ENCODE measurements at places on chromosomes 3 and 15.
A peak's percentile ranks its signal among the peaks of the same experiment; 100 is the strongest.

DNA sequence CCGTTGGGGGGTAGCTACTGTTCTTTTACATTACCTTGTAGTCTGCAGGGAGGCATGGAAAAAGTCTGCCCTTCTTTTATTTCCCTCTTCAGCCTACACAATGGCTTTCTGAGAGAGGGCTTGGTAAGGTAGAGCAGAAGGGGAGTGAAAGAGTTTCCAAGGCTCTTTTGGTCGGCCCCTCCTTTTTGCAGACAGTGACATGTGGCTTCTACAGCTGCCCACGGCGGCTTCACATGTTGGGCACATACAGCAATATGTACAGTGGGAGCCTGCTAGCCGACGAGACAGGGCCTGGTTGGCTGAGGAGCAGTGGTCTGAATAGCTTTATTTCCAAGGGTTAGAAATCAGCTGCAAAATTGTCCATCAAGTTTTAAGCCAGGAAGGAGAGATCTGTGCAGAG lies 4.0 kb downstream of the INAFM2 start:
- no peak for DNase-seq

DNA sequence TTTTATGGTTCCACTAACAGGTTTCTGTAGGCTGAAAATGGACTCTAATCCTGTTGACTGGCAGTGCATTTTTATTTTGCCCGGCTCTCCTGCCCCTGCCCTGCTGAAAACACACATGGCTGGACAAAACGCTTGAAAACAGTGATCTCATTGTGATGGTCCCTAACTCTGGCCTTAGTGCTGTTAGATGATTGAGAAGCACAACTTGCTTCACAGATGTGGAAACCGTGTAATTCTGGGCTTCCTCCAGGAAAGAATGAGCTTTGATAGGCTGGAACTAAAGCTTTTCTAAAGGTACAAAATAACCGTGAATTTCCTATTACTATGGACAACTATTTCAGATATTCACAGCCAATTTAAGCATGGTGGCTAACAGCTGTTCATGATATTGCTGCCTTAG lies 121.4 kb downstream of the VGLL3 start:
- DNase-seq: no peak

GRCh38 chr3:42497009-42497731 lies 5.3 kb upstream of the VIPR1 start:
- DNase-seq: peak; percentile 26

DNA sequence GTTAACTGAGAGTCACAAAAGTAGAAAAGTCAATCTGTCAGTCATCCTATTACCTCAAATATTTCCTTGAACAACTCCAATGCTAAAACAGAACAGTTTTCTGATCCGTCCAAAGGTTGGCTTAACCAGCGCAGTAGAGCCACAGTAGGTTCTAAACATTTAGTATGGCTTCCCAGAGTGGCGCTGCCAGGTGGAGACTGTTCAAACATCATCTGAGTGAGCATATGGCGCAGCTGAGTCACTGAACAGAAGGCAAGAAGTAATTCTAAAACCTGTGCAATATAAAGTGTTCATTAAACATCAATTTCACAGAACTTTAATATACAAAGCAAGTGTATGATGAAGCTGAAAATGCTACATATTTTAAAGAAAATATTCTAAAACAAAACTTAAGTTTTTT lies 19.9 kb downstream of the CIP2A start:
- no peak for DNase-seq

DNA sequence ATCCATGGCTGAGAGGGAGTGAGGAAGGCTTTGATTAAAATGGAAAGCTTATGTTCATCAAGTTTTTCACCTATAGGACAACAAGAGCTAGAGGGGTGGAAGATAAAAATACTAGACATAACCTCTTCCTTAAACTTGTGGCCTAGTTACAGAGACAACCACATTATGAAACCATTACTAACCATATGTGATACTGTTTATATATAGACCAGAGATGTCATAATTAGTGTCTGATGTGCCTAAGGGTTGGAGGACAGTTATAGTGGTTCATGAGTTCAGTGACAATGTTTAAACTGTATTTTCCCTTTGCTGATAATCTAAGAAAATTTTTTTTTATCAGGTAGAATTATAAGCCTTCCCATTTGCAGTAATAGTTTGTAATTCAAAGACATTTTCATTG lies 23.7 kb downstream of the PHLDB2 start:
- no peak for DNase-seq

DNA sequence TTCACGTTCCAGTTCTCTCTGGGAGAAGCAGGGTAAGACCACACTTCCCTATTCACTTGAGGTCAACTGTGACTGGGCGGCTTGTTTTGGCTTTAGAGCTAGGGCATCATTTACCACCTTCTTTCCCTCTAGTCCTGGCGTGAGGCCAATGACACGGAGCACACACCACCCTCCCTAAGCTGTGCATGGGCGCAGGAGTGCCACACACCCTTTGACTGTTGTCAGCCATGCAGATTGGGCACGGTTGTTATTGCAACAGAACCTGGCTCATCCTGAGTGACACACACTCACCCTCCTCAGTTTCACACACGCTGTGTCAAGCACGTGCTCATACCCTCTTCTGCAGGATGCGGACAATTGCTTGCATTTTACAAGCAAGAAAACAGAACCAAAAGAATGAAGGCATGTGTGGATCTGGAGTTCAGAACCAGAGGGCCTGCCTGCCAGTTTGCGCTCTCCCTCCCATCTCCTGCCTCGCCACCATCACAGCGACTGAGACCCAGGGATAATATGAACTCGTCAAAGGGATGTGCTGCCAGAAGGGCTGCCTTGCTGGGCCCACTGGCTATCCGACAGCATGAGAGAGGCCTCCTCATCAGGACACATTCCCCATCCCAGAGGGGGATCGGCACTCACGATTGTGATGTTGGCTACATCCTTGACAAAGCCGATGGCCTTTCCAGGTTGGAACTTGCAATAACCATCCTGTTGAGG lies 17.6 kb downstream of the CTSH start:
- DNase-seq: no peak

DNA sequence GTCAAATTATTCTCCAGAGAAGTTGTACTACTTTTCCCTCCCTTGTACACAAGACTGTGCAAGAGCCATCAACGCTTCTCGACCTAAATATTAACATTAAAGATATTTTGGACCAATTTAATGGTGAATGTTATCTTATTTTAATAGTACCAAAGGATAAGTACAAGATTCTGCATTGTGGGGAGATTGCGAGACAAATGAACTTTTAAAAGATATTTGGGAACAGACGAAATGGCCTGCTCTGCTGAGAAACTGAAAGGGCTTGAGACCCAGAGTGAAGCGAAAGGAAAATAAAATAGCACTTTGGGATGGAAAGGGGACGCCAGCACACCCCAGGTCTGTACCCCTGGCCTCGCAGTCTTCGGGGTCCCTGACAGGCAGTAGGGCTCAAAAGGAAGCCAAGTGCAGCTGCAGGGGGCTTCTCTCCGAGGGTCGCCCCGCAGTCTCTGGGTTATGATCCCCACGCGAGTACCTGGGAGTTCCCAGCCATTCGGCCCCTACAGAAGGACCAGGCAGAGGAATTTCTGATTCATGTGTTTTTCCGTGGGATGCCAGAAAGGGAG lies 97.6 kb upstream of the VGLL3 start:
- peak; percentile 33 for DNase-seq

DNA sequence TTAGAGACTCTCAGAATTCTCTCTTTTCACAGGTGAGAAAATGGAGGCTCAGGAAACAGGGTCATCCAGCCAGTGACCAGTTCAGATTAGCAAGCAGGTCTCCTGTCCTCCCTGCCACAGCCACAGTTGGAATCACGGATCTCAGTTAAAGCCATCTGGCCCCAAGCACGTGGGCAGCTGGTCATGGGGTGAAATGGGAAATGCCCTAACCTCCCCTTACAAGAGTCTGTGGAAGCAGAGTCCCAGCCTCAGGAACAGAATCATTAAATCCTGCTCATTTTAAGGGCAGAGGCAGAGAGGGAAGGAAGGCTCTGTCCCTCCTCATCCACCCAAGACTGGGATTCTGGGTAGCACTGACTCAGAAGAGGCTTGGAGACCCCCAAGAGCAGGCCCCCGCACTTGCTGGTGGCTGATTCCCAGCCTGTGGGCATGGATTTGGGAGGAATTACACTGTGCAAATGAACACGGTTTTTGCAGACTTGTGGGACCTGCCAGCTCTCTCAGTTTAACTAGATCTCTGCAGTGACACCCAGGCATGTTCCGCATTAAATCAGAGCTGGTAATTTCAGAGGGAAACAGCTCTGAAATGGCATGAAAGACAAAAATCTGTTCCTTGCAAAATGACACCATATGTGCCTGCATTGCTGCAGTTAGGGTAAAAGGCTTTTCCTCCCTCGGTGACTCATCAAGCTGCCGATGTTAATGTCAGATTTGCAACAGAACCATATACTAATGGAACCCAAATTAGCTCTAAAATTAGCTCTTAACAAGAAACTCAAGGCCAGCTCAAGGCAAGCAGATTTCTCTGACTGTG lies 89.0 kb downstream of the BDH1 start:
- peak; percentile 81 for DNase-seq

Data from iris pigment epithelial cell (primary cell).